PC-3 (cell line): ENCODE measurements at places on chromosomes 12 and 14. TPM values are rescaled to one million over a fixed set of nuclear protein-coding genes. Genes with fewer than 3 reads are reported as not detected.

DNA sequence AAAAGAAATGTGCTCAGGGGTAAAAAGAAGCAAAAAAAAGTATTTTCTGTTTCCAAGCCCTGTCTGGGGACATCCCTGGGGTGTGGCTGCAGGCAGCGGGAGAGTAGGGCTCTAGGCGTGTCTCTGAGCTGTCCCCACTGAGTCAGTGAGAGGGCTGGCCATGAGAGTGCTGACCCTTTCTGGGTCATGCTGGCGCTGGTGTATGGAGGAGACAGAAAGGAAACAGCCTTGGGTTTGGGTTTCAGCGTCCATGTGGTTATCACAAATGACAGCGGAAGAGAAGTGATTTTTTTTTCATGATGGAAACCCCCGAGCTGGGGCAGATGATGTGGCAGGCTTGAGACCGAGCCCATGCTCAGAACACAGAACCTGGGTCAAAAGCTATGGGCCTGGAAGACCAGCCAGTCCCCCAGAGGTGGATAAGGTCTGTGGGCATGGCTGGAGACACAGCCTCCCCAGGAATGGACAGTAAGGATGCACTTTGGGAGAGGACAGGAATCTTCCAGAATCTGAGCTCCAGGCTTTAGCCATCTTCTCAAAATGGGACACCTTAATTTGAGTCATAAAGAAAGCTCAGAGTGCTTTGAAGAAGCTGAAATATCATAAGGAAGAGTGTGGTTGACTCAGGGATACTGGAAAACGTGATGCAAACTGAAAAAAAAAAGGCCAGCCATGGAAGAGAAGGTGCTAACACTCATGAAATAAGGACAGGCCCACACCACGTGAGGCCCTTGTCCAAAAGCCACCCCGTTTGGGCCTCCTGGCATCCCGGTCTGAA lies 36.2 kb downstream of the SYNE3 start:
- peak; percentile 58 for DNase-seq

DNA sequence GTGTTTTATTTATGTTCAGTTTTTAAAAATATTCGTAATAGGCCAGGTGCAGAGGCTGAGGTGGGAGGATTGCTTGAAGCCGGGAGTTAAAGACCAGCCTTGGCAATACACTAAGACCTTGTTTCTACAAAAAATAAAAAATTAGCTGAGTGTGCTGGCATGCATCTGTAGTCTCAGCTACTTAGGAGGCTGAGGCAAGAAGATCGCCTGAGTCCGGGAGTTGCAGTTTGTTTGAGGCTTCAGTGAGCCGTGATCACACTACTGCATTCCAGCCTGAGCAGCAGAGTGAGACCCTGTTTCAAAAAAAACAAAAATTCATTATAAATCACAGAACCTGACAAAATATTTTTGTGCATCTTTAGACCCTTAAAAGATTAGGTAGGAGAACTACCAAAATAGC lies 240.1 kb upstream of the ARHGAP5 start:
- no peak for DNase-seq

DNA sequence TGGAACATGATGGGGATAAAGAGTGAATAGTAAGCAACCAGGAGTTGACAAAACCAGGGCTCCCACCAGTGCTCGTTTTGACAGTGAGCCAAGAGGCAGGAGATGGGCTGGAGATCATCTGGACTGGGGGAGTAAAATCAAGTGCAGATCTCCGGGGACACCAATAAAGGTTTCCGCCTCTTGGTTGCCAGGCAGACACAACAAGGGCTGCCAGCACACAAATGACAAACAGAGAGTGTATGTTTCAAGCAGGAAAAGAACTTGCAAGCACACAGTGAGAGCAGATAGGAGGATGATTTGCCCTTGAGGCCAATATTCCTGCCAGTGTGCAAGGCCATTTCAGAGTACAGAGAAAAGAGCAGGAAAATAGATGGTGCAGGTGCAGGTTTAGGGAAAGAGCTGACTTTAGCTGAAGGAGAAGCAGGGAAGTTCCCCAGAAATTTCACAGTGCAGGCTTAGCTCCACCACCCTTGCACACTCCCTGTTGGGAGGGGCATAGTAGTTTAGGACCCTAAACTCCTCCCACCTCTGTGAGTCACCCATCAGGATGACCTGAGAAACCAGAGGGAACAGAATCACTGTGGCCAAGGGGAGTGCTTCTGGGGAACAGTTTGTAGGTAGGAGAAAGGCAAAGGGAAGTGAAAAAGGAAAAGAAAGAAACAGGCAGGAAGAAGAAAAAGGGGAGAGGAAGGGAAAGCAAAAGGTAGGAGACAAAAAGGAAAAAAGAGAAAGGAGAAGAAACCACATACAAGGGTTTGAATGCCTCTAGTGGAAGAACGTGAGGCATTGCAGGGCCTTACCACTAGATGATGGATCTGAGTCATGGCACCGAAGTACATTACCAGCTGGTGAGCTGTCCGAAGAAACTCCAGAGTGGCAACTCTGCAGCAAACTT lies 404.4 kb downstream of the SLC6A15 start:
- DNase-seq = peak; percentile 86

DNA sequence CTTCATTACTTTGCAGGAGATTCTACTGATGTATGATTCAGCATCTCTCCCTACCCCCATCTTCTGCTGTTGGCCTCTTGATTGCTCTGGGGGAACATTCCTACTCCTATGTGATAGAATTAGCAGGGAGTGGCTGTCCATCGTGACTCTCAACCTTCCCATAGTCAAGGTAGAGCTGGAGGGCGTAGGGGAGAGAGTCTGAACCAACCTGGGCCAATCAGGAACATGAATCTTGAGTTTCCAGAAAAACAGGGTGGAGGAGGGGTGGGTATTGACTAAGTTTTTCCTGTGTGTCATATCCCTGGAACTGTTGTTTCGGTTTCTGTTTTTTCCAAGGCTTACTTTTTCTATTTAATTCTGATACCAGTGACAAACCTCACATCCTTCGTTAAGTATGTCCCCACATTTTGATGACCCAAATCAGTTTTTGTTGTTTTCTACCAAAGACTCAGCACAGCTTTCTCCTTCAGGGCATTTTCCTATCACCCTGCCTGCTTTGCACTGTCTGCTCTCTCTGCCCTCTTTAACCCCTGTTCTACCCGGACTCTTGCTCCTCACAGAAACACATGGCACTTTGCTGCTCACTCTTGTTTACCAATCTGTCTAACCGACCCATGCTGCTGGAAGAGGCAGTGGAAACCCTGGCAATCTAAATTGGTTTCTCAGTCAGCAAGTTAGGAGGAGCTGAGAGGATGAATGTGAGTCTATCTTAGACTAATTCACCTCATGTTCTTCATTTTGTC lies 1428.3 kb downstream of the AACS start:
- peak; percentile 56 for DNase-seq

GRCh38 chr12:56129942-56130495 lies 2.0 kb downstream of the ESYT1 start:
- no peak for DNase-seq

The PNP gene
- total RNA-seq = 108 and 118 TPM in 2 replicates

The IFI27 gene
- total RNA-seq = 4.3 TPM in 1 of 2 replicates, not detected in the other

The WSCD2 gene
- total RNA-seq = not detected in 2 replicates

The MIS18BP1 gene
- total RNA-seq = 39.3 and 42.3 TPM in 2 replicates
